ENCODE measurements at places on chromosomes 1 and 21.
A peak's percentile ranks its signal among the peaks of the same experiment; 100 is the strongest.

GRCh38 chr1:227424953-227425352 is 106.7 kb upstream of the CDC42BPA start:
- no peak for DNase-seq

DNA sequence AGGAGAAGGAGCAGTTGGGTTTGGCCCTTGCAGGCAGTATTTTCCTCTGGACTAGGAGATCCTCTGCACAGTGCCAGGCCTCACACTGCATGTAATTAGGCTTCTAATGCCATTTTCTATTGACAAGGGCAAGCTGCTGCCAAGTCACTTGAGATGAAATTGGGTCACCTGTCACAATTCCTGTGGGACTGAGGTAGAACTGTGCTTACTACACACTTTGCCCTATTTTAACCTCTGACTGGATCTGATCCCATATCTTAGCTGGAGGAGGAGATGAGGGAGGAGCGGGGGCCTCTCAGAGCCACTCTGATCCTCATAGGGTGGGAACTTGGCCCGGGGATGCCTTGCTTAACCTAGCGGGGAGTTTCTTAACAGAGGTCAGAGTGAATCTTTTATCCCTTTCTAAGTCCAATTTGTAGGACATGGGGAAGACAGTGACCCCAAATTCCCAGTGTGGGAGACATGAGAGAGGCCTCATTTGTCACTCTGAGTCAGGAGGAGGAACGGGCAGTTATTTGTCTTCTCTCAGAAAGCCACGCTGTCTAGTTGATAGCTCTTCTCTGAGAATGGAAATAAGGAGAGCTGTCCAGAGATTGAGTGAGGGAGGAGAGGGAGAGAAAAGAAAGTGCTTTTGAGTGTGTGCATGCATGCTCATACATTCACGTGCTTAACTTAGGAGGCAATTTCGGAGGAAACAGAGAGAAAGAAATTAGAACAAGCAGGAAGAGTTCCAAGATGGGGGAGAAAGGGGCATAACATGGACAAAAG is 121.3 kb downstream of the CACNA1E start:
- no peak for DNase-seq

DNA sequence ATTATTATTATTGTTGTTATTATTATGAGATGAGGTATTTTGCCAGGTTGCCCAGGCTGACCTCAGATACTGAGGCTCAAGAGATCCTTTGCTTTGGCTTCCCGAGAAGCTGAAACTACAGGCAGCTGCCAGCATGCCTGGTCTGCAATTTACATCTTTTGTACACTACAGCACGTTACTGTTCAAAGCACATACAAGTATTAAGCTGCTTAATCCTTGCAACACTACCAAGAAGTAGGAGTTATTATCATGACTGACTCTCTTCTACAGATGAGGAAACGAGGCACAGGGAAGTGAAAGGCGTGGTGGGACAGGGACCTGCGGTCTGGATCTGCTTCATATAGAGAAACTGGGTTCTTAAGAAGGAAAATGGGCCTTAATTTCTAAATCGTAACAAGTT is 11.6 kb downstream of the ERG start:
- no peak for DNase-seq

GRCh38 chr1:233641029-233641428 is 27.1 kb downstream of the KCNK1 start:
- DNase-seq = no peak

DNA sequence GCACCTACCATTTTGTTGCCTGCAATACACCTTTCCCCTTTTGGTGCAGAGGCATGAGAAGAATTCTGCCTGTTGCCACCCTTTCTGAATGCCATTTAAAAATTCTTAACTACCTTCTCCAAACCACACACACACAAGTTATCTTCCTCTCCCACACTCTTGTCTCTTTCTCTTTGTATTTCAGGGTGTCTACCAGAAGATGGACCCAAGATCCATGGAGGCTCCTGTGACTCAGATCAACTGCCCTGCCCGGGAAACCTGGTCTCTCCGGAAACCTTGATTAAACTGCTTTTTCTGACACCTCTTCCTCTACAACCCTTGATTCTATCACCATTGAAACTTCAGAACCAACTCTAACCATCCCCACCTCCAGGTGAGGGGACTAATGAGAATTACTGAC is 2.4 kb upstream of the TARS2 start:
- no peak for DNase-seq

GRCh38 chr1:100626397-100626796 is 88.5 kb downstream of the GPR88 start:
- no peak for DNase-seq

DNA sequence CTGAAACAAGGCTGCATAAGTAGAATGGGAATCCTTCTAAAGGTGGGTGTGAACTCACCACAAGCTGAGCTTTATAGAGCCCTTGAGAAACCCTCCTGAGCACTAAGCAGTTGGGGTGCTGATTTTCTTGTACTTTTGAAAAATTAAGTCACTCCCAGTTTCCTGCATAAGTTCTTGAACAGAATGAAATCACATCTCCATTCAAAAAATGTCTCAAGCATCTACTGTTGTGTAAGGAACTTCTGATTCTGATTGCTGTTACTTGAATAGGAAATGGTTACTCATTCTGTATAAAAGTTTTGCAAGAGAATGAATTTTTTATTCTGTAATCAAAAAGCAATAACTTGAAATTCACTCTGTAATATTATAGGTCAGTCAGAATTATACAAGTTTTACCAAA is 50.8 kb upstream of the WNT2B start:
- no peak for DNase-seq

GRCh38 chr1:42734201-42735035 is 5.6 kb downstream of the CLDN19 start:
- peak; percentile 16 for DNase-seq

GRCh38 chr1:171600862-171601261 is 21.2 kb upstream of the MYOCOS start:
- no peak for DNase-seq

GRCh38 chr1:171868217-171868803 is 27.0 kb downstream of the DNM3 start:
- DNase-seq = no peak
